ENCODE measurements at places on chromosomes 12 and 14. TPM values are rescaled to one million over a fixed set of nuclear protein-coding genes. Genes with fewer than 3 reads are reported as not detected.

REC8 gene
- polyA plus RNA-seq: 6.5 TPM

RNASE7 gene
- 6.8 TPM for polyA plus RNA-seq

DGLUCY gene
- polyA plus RNA-seq: 18.8 TPM

TBX5 gene
- polyA plus RNA-seq: not detected

PLEKHD1 gene
- polyA plus RNA-seq: not detected

DNA sequence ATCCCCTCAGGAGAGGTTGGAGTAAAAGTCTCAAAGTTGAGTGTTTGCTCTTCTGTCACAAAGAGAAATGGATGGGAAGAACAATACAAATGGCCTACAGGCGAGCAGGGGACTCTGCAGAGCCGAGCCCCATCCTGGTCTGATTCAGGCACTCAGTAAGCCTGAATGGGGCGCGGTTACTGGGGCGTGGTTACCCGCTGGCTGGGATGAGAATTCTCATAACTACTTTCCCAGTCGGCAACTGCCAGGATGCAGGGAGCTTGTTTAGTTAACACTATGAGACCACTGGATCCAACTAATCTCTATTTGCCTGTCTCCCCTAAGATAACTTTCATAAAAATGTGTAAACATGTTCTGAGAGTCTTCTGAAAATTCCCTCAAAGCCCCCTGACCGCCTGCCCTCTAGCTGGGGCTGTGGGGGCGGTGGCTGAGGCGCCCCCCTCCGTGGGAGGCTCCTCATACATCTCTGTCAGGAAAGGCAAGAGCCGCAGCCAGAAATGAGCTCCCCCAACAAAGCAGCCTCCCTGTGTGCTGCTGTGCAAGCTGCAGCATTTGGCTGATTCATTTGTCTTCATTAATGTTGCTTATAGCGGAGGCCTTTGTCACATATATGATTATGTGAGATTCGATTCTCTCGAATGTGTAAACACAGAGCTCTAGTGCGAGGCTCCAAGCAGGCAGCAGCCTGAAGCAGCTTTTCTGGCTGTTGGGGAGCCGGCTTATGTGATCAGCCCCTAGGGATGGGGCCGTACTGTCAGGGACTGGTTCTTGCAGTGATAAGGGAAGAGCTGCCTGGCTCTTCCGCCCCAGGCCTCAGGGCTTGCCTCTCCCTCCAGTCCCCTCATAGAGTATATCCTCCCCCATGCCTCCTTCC is 126.1 kb upstream of the ARHGAP5 start:
- DNase-seq: no peak

DNA sequence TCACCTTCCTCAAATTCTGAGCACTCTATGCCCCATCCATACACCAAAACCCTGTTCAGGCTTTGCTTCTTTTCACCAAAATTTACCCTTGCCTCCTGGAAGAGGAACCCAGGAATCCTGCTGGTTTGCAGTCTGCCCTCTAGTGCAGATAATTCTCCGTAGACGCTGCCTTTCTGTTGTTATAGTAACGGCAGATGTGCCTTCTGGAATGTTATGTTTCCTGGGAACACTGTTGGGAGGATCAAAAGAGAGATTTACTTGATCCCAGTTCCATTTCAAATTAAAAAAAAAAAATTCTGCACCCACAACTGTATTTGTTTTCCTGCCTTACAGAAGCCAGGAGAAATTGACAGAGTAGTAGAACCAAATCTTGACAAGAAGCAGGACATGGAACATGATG is 104.2 kb upstream of the RMST start:
- no peak for DNase-seq

- peak; percentile 39 for DNase-seq
These were observed 31.6 kb downstream of the KLRD1 start for GRCh38 chr12:10339053-10339840.

DNA sequence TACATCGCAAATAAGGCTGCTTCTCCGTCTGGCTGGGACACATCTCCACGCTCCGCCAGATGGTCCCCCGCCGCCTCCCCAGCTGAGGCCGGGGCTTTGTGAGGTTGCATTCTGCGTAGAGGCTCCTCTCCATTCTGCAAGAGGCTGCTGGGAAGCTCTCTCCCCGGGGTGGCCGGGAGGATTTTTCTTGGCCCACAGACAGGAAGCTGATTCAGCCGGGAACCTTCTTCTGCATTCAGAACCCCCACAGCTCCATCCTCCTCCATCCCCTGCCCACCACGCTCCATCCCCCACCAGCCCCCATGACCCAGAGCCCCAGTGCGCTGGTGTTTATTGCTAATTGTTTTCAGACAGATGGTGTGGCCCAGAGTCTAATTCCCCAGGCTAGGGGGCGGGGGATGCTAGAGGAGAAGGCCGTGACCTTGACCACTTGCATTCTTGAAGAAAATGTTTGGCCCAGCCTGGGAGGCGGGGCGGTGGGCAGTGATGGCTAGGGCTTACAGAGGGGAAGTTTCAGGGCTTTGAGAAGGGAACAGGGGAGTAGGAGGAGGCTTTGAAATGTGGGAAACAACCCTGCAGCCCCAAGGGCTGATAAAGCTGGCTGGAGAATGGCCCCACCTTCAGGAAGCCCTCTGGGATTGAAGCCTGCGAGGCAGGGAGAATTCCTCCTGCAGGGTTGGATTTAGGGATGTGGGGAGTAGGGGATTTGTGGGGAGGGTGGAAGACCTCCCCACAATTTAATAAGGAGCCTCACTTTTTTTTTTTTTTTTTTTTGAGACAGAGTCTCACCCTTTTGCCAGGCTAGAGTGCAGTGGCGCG is 88.5 kb upstream of the NCOR2 start:
- DNase-seq: no peak

DNA sequence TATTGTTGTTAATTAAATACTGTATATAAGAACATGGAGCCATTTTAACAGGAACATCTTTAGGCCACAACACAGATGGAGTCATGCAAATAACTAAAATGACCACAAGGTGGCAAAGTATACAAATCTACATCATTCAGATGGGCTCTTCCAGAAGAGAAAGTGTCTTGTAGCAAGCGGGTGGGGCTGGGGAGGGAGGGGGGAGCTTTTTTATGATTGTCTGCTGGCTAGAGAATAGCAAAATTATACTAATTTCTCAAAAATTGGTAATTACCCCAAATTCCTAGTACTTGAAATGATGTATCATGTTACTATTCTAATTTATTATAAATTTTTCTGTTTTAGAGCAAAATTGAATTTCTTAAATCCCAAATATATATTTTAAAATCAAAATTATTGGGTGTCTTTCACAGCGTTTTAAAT is 378.7 kb downstream of the PRKD1 start:
- DNase-seq: peak; percentile 47

GRCh38 chr14:73188501-73188911 is 48.8 kb upstream of the PAPLN start:
- DNase-seq: peak; percentile 50

DNA sequence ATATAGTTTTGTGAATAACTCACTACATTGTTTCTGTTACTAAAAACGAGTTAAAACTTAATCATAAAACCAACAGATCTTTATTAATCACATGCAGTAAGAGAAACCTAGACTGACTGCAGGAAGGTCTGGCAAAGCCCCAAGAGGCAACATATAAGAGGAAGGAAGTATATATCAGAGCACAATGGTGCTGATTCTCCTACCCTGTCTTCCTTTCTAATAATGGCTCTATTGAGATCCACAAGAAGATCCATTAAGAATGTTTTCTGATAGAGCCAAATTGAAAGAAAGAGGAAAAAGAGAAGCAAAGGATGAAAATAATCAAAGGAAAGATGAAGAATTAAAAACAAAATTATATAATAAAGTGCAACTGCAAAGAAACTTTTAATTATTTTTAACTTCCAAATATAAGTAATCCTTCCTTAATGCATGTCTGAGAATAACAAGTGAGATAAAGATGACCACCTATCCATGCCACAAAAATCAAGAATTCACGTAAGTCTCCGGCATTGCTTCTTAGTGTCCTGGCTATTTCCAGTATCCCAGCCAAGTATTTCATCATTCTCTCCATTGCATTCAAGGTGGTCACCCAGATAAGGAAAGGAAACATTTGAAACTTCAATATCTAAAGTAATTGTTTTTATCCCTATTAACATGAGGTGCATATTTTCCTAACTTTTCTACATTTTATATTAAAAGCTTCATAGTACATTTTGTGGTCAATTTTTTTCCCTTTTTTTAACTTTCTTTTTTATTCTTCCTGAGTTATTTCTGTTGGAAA is 62.2 kb downstream of the SOX5 start:
- DNase-seq: no peak

GRCh38 chr12:94571556-94571955 is 78.8 kb downstream of the TMCC3 start:
- DNase-seq: no peak

DNA sequence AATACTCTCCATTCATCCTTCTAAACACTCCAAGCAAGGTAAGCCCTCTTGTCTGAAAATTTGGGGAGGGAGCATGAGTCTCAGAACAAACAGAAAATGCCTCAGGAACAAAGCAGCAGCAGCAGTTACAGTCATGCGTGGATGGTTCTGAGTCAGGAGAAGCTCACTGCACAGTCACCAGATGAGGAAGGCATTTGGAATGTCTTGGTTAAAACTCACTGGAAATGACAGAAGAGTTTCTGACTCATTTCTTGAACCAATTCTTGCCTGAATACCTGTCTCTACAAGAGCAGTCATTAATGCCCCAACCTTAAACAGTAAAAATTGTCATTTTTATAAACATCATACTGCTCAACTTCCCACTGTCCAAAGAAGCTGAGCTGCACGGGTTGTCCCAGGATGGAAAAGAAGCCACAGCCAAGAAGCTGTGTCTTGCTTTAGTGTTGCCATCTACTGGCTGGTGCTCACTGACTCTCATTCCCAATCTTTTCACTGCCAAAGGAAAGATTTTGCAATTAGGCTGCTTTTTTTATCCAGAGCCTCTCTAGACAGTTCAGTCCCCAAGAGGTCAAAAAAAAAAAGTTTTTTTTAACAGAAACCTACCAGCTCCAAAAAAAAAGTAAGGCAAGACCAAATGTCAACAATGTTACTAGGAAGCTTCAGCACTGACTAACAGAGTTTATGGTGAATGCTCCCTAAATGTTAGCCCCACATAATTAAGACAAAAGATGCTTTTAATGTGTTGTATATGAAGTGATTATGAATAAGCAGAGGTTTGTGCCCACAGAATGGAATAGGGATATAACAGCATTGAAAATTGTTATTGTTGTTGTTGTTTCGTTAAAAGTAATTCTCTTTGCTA is 40.4 kb downstream of the KICS2 start:
- DNase-seq: peak; percentile 99

Data from foreskin keratinocyte (primary cell).